GM23248 (cell line): ENCODE measurements at places on chromosomes 2 and 18.

- no peak for DNase-seq
These were observed 68.2 kb upstream of the MC2R start for GRCh38 chr18:13983506-13983905.

GRCh38 chr2:14304326-14304725 lies 328.2 kb upstream of the LRATD1 start:
- DNase-seq: no peak

DNA sequence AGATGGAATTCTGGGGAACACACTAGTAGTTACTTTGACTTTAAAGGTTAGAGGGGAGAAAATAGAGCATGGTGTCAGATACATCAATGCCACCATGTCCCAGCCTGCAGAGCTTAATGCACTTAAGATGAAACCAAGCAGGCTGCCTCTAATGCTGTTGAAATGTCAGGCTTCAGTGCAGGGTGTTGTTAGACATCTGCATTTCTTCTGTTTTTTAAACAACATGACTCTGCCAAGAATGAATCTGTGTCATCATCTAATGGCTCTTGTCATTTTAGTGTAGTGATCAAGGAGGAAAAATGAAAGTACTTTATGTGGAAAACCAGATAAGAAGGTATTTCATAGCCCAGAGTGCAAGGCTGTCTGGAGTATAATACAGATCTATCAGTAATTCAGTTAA lies 29.9 kb downstream of the LYPD1 start:
- no peak for DNase-seq

GRCh38 chr2:153068915-153069314 lies 350.5 kb downstream of the ARL6IP6 start:
- DNase-seq: no peak

DNA sequence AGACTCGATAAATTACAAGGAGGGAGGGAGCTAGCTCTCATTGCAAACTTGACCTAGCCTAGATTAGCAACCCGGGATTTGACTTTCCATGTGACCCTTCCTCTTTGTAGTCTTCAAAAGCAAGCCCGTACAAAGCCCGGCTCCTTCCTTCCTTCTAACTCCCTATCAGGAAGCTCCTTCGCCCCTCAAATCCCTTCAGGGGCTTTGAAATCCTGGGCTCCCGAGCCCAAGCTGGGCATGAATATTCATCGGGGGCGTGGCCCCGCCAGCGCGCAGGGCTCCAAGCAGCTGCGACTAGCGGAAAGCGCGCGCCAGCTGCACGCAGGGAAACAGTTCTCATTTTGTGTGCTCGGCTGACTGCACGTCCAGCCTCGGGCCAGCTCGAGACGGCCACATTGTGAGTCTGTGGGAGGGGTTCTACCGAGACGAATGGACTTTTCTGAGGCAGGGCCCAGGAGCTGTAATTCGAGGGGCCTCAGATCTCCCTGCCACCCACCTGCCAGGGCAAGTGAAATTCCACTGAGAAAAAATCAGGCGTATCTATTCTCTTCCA lies 84.0 kb upstream of the PELI1 start:
- DNase-seq: peak; percentile 82

DNA sequence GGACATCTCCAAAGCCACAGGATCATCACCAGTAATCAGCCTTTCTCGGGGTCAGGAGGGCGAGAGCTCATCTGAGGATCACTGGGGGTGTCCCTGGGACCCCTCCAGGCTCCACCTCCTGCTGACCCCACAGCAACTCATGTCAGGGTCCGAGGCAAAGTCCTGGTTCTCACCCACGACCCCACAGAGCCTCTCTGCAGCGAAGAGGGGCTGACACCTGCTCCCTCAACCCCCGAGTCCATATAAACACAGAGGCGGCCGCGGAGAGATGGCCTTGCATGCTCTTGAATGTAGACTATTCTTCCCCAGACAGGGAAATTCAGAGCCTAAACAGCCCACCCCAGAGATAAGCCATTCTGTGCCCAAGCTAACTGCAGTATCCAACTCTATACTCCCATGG lies 29.9 kb downstream of the HS6ST1 start:
- DNase-seq: no peak

DNA sequence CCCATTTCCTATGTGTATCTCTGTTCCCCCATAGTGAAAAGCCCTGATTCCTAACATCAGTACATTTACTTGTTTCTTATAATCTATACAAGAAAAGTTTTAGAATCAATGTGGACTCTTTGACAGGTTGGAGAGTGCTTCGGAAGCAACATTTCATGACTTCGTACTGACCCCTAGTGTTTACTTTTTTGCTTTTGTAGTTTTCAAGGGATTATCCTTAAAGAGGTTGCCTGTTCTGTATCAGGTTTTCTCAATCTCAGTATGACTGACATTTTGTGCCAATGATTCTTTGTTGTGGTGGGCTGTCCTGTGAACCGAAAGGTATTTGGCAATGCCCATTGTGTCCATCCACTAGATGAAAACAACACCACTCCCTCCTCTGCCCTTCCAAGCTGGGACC lies 43.3 kb upstream of the SERPINB2 start:
- DNase-seq: peak; percentile 66

DNA sequence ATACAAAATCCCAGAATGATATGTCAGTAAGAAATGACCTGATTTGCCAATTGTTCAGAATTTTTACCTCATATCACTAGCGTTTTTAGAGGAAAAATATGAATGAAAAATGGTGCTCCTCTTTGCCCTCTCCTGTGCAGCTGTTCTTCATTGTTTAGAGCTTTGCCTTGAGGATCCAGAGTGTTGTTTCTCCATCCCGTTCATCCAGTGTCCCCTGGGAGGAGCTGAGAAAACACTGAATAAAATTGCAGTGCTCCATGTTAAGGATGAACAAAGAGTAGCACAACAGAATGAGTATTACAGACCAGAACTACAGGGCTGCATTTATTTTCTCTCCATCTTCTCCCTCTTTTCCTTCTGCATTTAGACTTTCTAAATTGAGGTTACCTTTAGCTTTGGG lies 133.1 kb downstream of the ADCYAP1 start:
- DNase-seq: no peak

- peak; percentile 69 for DNase-seq
These were observed 39.6 kb downstream of the ZEB2 start for GRCh38 chr2:144480285-144480684.

- DNase-seq: no peak
These were observed 202.6 kb upstream of the SMAD2 start for GRCh38 chr18:48132797-48133655.

- DNase-seq: peak; percentile 98
These were observed 18.7 kb upstream of the SCYGR1 start for GRCh38 chr2:227406177-227407031.

DNA sequence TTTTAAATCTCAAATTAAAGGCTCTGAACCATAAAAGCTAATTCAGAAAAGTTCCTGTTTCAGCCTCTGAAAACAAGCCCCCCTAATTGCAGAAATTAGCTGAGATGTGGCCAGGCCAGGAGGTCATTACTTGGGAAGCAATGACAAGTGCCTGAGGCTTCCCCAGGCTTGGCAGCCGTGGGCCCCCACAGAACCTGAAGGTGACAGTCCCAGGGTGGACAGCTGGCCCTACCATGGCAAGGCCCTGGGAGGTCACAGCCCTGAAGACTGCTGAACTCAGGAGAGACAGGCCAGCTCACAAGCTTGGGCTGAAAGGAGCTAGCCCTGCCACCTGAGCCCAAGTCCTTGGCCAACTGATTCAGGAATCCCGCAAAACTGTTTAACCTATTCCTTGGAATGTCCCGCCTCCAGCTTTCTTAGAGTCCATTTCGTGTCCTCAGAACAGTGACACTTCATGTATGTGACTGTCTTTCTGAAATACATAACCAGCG lies 54.3 kb upstream of the PKDCC start:
- no peak for DNase-seq

GRCh38 chr2:28981620-28982376 lies 700 bp downstream of the TOGARAM2 start:
- peak; percentile 32 for DNase-seq

- DNase-seq: no peak
These were observed 24.9 kb upstream of the LRRTM1 start for GRCh38 chr2:80329491-80329890.

- no peak for DNase-seq
These were observed 164.0 kb upstream of the MYO3B start for GRCh38 chr2:170013802-170014551.

- peak; percentile 27 for DNase-seq
These were observed 60.5 kb downstream of the SMCHD1 start for GRCh38 chr18:2715990-2716389.

GRCh38 chr2:232528746-232529460 lies 2.9 kb downstream of the CHRND start:
- peak; percentile 55 for DNase-seq

DNA sequence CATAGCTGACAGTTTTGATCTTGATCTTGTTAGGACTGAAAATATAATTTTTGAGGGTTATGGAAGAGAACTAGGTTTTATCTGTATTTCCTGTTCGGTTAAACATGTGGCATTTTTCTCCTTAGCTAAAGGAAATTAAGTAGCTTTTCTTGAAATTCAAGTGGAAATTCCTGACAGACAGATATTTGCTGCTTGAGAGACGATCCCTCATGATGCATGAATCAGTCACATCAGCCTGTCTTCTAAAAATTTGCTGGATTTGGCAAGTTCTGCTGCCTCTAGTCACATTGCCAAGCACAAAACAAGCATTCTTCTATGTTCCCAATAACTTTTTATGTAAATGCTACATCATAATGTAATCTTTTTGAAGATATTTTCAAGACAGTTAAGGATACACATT lies 201.8 kb upstream of the ATP5MC3 start:
- no peak for DNase-seq

DNA sequence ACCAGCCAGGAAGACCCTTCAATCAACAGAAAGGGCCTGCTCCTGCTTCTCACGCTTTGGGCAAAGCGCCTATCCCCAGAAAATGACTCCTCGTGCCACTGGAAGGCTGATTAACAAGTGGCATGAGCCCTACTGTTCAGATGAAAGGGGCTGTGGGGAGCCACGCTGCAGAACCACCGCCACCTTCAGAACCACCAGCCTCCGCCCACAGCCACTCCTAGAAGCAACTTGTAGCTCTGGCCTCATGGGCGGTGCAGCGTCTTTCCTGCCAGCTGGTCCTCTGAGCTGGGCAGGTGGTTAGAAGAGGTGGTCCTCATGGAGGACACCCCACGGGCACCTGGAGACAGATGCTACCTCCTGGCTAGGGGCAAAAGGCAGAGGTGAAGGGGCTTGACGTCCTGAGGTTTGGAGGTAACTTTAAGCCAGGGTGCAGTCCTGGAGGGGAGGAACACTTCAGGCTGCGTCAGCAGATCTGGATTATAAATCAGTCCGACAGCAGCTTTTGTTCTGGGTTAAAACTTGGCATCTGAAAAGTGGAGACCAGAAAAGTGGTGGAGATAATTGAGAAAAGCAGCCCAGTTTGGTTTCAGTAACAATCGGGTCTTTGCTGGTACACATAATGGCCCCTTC lies 861 bp upstream of the SEMA4C start:
- DNase-seq: peak; percentile 31

- DNase-seq: no peak
These were observed 120.5 kb downstream of the FAM210A start for GRCh38 chr18:13605901-13606300.

GRCh38 chr2:189113963-189114362 lies 65.6 kb downstream of the COL5A2 start:
- DNase-seq: peak; percentile 59

GRCh38 chr2:75133621-75134570 lies 65.4 kb downstream of the TACR1 start:
- peak; percentile 48 for DNase-seq

DNA sequence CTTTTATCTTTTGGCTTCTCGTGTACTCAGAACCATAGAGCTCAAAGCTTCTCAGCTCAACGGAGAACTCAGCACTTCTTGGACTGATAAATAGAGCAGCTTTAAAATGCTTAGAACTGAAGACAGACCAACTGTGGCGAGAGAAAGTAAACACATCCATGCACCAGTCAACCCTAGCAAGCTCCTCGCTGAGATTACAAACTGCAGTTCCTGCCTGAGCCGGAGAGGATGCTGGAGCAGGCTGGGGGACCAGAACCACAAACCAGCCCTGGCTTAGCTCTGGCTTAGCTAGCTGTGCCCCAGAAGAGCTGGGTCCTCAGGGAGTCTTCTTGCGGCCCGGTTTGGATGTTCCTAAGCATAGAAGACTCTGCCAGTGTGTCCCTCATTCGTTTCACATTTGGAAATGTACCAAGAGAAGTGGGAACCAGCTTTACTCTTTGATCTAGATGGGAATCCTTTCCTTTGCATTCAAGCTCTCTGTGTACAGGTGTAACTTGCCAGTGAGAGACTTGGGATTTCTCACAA lies 5.6 kb downstream of the PAX8 start:
- DNase-seq: peak; percentile 46
